ENCODE measurements at places on chromosomes 12 and 14.

DNA sequence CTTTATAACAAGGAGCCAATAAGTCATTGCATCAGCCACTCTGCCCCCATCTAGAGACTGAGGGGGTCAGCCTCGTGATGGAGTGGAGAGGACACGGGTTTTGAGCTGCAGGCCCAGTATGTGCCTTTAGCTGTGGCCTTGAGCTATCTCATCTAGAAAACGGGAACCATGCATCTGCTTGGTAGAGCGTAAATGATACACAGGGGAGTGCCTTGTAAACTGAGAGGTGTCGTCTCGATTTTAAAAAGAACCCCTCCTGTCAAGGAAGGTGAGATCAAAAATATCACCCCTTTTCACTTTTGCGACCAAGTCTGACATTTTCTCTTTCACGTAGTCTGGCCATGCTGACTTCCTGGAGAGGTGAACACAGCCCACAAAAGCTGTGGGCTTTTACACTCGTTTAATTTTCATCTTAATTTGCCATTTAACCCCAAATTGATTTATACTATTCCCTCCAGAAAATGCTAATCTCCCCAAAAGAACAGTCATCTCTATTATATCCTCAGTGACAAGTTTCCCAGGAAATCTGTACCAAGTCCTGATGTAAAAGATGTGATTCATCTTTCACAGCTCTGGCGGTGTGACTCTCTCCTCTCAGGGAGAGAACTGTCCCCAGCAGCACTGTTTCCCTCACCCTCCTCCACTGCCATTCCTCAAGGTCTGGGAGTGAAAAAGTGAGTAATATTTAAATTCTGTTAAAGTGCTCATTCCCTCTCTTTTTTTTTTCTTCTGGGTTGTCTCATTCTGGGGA is 30.6 kb downstream of the VCPKMT start:
- no peak for DNase-seq

GRCh38 chr12:132866251-132866828 is 21.1 kb downstream of the CHFR start:
- no peak for DNase-seq

DNA sequence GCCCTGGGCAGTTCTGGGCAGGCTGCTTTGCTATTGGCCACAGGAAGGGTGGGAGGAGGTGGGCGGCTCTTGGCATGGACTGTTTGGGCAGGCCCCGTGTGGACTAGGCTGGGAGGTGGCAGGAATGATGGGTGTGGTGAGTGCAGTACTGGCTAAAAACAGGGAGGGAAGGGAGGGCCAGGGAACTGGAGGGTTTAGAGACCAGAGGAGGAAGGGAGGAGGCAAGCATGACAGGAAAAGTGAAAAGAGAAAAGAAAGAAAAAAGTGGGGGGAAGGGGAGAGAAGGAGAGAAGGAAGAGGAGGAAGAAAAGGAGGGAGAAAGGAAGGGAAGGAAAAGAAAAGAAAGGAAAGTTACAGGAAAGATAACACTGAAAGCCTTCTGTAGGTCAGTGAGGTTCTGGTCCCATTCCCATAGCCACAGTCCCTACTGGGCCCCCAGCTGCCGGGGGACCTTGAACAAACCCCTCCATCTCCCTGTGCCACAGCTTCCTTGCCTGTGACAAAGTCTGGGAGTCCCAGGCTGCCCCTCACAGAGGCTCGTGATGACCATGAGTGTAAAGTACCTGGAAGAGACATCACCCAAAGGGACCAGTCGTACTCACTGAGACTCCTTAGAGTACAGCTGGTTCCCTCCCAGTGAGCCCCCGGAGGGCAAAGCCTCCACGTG is 1.1 kb upstream of the C14orf132 start:
- DNase-seq = no peak

- no peak for DNase-seq
Measured at GRCh38 chr14:100172811-100173210, 13.4 kb upstream of the DEGS2 start.

GRCh38 chr14:41606282-41606531 is 469 bp upstream of the LRFN5 start:
- no peak for DNase-seq
